ENCODE measurements at places on chromosomes 2 and 18. TPM values are rescaled to one million over a fixed set of nuclear protein-coding genes. Genes with fewer than 3 reads are reported as not detected.

Gene SKA1
- 1.3 TPM for total RNA-seq

DNA sequence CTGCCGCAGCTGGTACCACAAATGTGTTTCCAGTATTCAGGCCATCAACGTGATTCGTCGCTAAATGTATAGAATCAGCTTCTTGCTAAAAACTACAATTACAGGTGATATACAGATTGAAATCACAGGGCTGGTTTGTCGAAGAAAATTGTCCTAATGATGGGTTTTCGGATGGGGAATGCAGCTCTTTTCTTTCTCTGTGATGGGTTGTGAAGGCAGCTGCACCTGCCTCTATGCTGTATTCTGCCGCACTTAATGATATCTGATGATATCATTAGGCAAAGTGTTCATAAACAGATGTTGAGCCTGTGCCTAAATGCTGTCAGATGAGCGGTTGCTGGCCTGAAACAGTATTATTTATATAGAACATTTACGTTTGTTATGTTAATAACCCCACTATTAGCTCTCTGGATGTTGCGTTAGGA, 218.1 kb downstream of the ARHGAP15 start:
- H3K4me3 ChIP-seq, result no peak overlapping the region
- DNase-seq, result no peak
- no peaks in the 10 kb centered on the region for H3K4me1 ChIP-seq
- H3K27ac ChIP-seq, result no peak overlapping the region
- H3K36me3 ChIP-seq, result no peaks in the 10 kb centered on the region

Gene PRSS56
- not detected for total RNA-seq

DNA sequence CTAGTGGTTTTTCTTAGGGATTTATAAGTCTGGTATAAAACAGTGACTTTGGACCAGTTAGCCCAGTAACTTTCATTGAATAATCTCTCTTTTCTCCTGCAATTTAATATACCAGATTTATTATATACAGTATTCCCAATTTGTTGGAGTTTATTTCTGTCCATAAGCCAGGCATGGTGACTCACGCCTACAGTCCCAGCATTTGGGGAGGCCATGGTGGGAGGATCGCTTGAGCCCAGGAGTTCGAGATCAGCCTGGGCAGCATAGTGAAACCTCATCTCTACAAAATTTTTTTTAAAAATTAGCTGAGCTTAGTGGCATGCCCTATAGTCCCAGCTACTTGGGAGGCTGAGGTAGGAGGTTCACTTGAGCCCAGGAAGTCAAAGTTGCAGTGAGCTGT, 26.7 kb downstream of the CNNM4 start:
- H3K36me3 ChIP-seq, result no peaks in the 10 kb centered on the region
- H3K27me3 ChIP-seq, result no peaks in the 10 kb centered on the region
- H3K4me3 ChIP-seq, result no peak overlapping the region
- peak overlapping the region; percentile 45 for H3K27ac ChIP-seq
- no peak for DNase-seq
- H3K4me1 ChIP-seq, result no peaks in the 10 kb centered on the region

GRCh38 chr2:168237741-168238140, 9.7 kb downstream of the STK39 start:
- H3K36me3 ChIP-seq, result no peaks in the 10 kb centered on the region
- H3K4me1 ChIP-seq, result peaks cover 10% of the 10 kb centered on the region
- H3K27ac ChIP-seq, result no peak overlapping the region

Gene CXCR1
- 6.4 TPM for total RNA-seq

Gene NDUFS1
- 87.4 TPM for total RNA-seq

GRCh38 chr2:241092677-241093076, 9.4 kb downstream of the MTERF4 start:
- no peaks in the 10 kb centered on the region for H3K27me3 ChIP-seq
- no peak overlapping the region for H3K4me3 ChIP-seq
- H3K36me3 ChIP-seq, result peaks cover 61% of the 10 kb centered on the region
- peaks cover 7% of the 10 kb centered on the region for H3K4me1 ChIP-seq

- no peak overlapping the region for H3K27ac ChIP-seq
- no peak overlapping the region for H3K4me3 ChIP-seq
- H3K27me3 ChIP-seq, result no peaks in the 10 kb centered on the region
- peaks cover 4% of the 10 kb centered on the region for H3K36me3 ChIP-seq
These were observed 40.9 kb upstream of the NEB start for GRCh38 chr2:151775057-151775740.

DNA sequence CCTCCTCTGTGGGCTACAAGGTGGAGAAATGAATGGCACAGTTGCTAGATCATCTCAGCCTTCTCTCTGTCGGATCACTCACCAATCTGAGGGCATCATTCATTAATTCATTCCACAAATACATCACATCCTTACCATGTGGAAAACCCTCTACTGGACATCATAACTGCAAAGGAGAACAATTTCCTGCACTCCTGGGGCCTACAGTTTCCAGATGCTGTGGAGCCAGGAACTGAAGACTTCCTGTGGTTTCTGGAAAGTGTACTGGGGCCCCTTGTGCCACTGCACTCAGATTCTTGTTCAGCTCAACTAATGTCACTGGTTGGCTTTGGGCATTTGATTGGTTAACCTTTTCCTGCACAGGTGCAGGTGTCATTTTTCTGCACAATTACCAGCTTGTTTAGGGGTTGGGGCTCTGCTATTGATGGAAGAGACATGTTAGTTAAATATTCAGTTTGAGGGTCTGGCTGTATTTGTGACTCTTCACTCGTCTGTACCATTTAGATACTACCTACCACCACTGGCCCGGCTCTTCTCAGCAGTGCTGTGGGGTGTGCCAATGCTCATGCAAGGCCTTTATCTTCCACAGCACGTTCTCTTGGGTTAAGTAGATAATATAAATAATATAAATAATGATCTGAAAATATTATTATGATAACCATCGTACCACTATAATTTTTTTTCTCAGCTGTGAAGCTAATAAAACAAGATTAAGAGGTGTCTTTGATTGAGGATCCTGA, 427.3 kb downstream of the TSN start:
- no peaks in the 10 kb centered on the region for H3K27me3 ChIP-seq
- no peaks in the 10 kb centered on the region for H3K36me3 ChIP-seq
- H3K4me3 ChIP-seq, result no peak overlapping the region
- H3K27ac ChIP-seq, result no peak overlapping the region

- no peaks in the 10 kb centered on the region for H3K4me1 ChIP-seq
- H3K27ac ChIP-seq, result no peak overlapping the region
- H3K27me3 ChIP-seq, result no peaks in the 10 kb centered on the region
- no peaks in the 10 kb centered on the region for H3K36me3 ChIP-seq
These were observed 80.0 kb upstream of the TMEM200C start for GRCh38 chr18:5975111-5976002.

- H3K4me3 ChIP-seq, result no peak overlapping the region
- no peaks in the 10 kb centered on the region for H3K27me3 ChIP-seq
- no peaks in the 10 kb centered on the region for H3K4me1 ChIP-seq
- no peak for DNase-seq
- peaks cover 4% of the 10 kb centered on the region for H3K36me3 ChIP-seq
These were observed 44.3 kb upstream of the TMEM87B start for GRCh38 chr2:112010751-112011150.
